ENCODE measurements at places on chromosomes 2 and 18. TPM values are rescaled to one million over a fixed set of nuclear protein-coding genes. Genes with fewer than 3 reads are reported as not detected.

Gene MYO7B
- 244 TPM for total RNA-seq

Gene ANKRD30B
- 0.24 TPM for total RNA-seq

Gene TDRD15
- total RNA-seq: not detected

Gene MORN2
- 9.8 TPM for total RNA-seq

Gene EMX1
- total RNA-seq: 2.2 TPM

Gene KCNF1
- total RNA-seq: 1.1 TPM

Gene UGP2
- total RNA-seq: 600 TPM

Gene TMEM37
- 119 TPM for total RNA-seq

Gene COMMD1
- total RNA-seq: 29.4 TPM

Gene GGCX
- 27.8 TPM for total RNA-seq

Gene INHBB
- total RNA-seq: 0.98 TPM

Gene SMYD1
- 0.45 TPM for total RNA-seq

Gene TRIM43B
- total RNA-seq: not detected

Gene ABCB11
- total RNA-seq: 4.1 TPM

Gene HK2
- total RNA-seq: 423 TPM

Gene GAL3ST2
- total RNA-seq: 69.8 TPM

Gene ALLC
- not detected for total RNA-seq

Gene CPO
- not detected for total RNA-seq

Gene LHCGR
- total RNA-seq: not detected

Gene DCDC2C
- total RNA-seq: not detected
